C1 segment of cervical spinal cord (tissue), 14 donors: ENCODE measurements at places on chromosomes 4 and X.

DNA sequence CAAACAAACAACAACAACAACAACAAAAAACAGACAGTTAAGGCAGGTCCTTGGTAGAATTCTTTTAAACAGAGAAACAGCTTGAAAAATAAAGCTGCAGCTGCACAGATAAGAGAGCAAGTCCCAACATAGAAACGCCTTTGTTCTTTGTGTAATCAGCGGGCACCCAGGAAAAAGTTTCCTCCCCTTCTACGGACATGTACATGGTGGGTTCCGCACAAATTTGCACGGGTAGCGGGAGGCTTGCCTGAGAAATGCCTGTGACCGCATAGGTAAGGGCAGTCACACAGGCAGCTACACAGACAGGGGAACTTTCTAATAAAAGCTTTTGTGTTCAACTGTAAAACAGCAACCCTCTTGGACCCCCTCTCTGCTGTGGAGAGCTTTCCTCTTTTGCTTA lies 25.7 kb upstream of the CT47A1 start:
- DNase-seq, result no peak

DNA sequence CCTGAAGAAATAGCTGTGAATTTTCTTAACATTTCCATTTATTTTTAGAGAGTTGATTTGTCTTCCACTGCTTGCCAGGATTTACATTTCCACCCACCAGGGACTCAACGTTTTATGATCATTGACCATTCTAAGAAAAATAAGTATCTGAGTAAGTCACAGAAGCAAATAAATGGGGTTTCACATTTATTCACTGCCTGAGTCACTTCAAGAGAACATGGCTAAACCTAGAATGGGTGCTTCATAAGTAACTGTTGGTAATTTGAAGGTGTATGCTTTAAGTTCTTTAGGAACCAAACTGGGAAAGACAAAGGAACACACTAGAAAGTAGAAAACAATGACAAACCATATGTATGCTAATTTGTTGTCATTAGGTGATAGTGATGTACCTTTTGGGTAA lies 43.2 kb upstream of the GRIA3 start:
- DNase-seq, result no peak

DNA sequence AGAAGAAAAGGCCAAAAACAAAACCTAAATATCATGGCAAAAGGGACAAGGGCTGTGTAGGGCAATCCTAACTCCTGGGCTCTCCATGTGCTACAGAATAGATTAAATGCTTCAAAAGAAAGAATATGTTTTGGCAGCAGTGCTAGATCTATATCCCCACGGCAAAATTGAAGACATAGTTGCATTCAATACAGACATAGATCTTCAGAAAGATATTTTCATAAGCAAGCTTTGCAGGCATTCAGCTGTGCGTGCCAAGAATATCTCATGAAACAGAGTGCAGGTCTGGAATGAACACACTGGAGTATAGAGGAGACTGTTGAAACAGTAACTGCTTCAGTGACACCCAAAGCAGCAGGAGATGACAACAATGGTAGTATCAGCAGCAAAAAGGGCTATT lies 1476.9 kb downstream of the ARAP2 start:
- DNase-seq, result no peak

DNA sequence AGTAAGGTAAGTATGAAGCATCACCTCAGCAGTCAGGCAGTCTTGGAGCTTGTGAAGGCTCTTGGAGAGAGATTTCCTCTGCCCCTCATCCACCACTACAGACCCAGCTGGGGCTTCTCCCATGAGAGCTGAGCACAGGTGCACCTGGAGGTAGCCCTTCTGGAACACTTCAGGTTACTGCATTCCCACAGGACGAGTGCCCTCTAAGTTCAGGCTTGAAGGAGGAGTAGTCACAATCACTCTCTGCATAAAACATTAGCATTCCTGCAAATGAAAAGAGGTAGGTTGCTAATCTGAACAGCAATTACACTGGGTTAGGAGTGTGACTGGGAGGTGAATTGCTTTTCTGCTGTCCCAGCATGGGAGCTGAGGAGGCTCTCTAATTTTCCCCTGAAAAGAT lies 308.8 kb downstream of the TEX13C start:
- no peak for DNase-seq

GRCh38 chrX:120671963-120672362 lies 42.1 kb upstream of the C1GALT1C1 start:
- DNase-seq, result no peak

DNA sequence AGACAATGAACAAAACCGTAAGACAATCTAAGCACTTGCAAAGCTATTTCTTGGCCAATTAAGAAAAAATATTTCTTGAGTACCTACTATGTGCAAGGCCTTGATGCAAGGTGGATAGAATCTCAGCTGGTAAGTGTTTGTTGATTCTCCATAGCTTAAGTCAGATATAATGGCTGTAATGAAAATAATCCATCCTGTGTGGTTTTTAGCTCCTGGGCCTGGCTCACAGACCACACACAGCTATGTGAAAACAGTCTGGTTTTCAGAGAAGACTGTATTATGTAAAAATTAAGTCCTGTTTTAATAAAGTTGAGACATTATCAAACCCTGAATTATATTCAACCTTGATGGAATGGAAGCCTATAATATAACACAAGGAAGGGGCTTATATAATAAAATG lies 7.8 kb upstream of the DDIT4L start:
- no peak for DNase-seq

DNA sequence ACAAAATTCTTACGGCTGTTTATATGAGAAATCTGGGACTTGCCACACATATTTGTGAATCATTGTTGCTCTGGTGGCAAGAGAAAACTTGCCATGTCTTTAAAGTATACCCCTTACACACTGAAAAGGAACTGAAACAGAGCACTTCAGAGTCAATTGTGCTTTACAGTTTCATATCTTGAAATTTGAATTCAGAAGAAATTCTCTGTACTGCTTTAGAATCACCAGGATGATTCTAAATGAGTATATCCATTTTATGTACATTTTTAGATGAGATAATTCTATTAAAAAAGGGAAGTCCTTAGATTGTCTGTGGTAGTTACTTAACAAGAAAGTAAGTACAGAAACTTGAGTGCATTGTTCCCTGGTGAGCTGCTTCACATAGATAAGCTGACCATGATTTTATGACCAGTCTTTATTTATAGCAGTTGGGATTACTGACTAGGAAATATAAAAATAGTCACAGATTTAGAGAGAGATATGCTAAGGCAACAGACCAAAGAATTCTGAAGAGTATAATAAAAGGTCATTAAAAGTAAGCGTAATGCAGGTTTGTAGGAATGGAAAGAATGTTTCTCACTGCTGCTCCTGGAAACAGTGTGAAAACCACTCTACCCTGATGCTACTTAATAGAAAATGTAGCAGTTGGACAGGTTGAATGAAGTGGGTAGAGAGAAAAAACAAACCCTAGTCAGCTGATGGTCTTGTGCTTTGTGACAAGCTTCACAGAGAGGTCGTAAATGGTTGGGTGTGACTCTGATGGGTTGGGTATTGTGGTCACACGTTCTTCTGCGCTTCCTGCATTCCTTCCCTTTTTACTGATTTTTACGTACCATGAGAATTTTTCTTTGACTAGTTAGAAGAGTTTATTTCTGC lies 41.0 kb downstream of the FNIP2 start:
- no peak for DNase-seq

- DNase-seq, result no peak
Measured at GRCh38 chr4:169096221-169096620, 86.2 kb upstream of the CBR4 start.

DNA sequence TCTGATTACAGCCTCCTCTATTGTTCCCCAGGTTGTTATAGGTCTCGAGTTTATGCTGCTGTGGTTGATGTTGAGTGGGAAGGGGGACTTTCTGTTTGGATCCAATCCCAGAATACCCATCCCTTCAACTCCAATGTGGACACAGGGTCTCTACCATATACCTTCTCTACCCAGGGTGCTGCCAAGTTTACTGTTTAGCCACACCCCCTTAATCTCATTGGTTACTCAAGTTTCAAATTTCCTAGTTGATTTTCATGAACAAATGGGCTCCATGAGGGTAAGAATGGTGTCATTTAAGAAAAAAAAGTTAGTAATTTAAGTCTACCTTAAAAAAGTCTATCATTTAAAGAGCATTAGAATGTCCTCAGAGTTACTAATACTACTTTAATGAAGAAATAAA lies 3.6 kb upstream of the SPP1 start:
- DNase-seq, result no peak

GRCh38 chr4:15729910-15730533 lies 27.2 kb downstream of the BST1 start:
- no peak for DNase-seq

DNA sequence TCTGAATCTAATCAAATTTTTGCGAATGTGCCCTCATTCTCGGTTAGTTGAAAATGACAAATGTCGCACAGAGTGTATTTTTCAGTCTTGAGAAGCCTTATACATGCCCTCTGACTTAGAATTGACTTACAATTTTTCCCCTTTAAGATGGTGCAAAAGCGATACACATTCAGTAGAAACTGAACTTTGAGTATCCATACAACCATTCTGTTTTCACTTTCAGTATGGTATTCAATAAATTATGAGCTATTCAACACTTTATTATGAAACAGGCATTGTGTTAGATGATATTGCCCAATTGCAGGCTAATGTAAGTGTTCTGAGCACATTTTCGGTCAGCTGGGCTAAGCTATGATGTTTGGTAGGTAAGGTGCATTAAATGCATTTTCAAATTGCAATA lies 43.4 kb downstream of the SLC9A7 start:
- no peak for DNase-seq

GRCh38 chr4:38752941-38753806 lies 29.6 kb downstream of the TLR10 start:
- DNase-seq, result no peak

GRCh38 chr4:173522951-173523395 lies 7.1 kb downstream of the HAND2 start:
- DNase-seq, result no peak

- DNase-seq, result no peak
Measured at GRCh38 chr4:168248176-168248710, 70.3 kb downstream of the DDX60 start.

GRCh38 chr4:175772170-175772705 lies 39.8 kb downstream of the GPM6A start:
- no peak for DNase-seq

DNA sequence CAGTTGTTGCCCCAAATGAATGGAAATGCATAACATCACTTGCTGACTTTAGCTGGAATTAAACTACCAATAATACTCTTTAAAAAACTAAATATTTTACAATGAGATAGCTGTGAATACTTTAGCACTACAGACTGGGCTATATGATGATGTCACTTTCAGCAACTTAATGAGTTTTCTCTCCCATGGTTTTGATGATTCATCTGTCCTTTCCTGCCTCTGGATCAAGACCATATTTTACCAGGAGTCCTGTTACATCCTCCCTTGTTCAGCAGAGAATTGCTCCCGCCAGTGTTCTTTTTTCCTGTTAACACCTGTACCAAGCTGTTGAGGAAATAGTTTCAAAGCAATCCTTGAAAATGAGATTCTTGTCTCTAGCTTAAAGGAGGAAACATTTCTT lies 543.0 kb downstream of the SPRY1 start:
- no peak for DNase-seq

GRCh38 chr4:184821242-184821641 lies 4.5 kb downstream of the ACSL1 start:
- DNase-seq, result no peak

- no peak for DNase-seq
Measured at GRCh38 chr4:142961866-142962265, 115.8 kb upstream of the INPP4B start.

GRCh38 chr4:85777908-85778631 lies 303.1 kb downstream of the ARHGAP24 start:
- no peak for DNase-seq

GRCh38 chr4:113899271-113900070 lies 80.0 kb downstream of the ARSJ start:
- no peak for DNase-seq

DNA sequence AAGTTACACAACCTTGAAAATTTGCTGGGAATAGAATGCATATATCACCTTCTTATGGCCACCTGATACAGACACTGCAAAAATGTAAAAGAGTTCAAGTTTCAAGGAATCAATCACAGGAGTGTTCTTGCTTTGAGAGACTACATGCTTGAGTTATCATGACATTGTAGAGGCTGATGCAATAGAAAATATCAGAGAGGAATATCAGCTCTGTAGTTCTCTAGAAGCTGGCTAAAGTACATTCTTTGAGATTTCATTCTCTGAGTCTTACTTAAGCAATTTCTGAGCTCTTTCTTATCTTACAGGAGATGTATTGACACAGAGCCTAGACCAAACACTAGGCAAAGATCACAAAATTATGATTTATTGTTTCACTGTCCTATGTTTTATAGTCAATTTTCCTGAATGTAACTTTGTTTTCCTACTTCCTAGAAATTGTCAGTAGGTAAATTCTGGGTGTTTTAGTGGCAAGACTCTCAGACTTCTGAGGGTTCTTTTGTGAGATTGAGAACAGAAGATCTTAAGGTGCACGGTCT lies 152.1 kb upstream of the HPGD start:
- DNase-seq, result no peak

- no peak for DNase-seq
Measured at GRCh38 chr4:109810552-109811387, 4.8 kb upstream of the GAR1 start.

GRCh38 chr4:158728236-158728635 lies 5.0 kb upstream of the PPID start:
- no peak for DNase-seq

DNA sequence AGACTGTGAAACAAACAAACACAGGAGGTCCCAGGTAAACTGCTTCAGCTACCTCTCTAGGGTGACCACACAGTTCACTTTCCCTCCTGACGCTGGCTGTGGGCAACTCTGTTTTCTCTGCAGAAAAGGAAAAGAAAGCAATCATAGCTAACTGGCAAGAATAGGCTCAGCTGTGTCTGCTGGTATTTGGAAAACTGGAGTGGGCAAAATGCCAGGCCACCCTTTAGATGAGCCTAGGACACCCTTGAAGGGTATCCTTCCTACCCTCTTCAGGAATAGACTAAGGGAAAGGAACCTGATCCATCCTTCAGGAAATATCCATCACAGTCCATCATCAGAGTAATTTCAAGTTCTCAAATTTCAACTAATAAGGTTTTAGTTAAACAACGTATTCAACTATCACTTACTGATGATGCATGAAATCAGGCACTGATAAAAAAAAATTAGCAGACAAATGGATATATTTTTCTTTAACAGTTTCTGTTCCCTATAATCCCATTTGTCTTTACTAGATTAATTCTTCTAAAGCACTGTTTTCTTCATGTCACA lies 60.9 kb downstream of the CAMK2D start:
- no peak for DNase-seq

- no peak for DNase-seq
Measured at GRCh38 chr4:154124539-154125255, 335.8 kb upstream of the SFRP2 start.

DNA sequence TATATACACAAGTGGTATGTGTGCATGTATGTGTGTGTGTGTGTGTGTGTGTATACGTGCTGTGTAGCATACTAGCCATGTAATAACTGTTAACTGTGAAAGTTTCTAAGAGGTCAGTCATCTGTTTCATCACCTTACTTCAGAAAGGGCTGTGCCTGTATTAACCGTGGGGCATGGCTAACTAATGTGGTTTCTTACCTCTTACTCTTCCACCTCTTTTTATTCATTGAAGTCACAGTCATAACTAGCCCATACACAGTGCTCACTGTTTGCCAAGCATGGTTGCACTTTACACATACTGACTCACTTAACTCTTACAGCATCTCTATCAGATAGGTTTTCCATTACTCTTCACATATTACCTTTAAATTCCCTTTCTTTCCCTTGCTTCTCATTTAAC lies 23.7 kb upstream of the LRAT start:
- no peak for DNase-seq

GRCh38 chr4:121674191-121674590 lies 22.6 kb downstream of the ANXA5 start:
- no peak for DNase-seq
